NCI-H526 treated with DMSO at 0.1 percent for 48 hours (cell line): ENCODE measurements at places on chromosomes 11 and 22.

DNA sequence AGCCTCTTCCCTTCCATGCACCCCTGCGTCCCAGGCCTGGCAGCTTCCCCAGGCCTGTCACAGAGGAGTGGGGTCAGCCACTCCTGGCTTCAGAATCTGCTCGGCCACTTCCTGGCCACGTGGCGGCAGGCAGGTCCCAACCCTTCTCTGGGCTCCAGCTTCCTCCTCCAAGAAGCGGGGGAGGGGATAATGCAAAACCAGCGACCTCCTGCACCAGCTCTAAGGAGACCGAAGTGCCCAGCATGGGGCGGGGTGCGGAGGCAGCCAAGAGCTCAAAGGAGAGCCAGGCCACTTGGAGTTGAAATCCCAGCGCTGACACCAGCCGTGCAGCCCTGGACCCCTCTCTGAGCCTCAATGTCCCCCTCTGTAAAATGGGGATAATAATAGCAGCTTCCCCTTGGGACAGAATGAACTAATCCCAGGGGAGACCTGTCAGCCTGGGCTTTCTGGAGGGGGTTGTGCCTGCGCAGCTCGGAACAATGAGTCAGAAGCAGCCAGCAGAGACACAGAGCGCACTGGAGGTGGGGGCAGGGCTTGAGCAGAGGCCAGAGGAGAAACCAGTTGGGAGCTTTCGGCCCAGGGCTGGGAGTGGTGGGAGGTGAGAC lies 22.8 kb upstream of the PICK1 start:
- no peak for DNase-seq

DNA sequence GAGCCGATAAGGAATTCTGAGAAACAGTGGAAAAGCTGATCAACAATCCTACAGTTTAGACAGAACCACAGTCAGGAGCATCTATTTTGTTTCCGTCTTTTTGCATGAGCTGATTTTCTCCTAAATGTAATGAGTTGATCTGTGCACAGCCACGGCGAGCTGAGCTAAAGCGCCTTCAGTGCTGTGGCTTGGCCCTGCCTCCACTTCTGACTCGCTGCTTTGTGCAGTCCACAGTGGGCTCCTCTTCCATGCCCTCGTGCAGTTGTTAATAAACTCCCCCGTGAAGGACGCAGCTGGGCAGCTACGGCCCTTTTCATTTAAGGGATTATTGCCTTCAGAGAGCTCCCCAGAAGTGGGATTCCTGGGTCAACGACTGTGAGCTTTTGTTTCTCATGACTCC lies 39.4 kb downstream of the SCUBE1 start:
- no peak for DNase-seq

GRCh38 chr11:119758291-119758690 lies 29.3 kb upstream of the NECTIN1 start:
- no peak for DNase-seq

DNA sequence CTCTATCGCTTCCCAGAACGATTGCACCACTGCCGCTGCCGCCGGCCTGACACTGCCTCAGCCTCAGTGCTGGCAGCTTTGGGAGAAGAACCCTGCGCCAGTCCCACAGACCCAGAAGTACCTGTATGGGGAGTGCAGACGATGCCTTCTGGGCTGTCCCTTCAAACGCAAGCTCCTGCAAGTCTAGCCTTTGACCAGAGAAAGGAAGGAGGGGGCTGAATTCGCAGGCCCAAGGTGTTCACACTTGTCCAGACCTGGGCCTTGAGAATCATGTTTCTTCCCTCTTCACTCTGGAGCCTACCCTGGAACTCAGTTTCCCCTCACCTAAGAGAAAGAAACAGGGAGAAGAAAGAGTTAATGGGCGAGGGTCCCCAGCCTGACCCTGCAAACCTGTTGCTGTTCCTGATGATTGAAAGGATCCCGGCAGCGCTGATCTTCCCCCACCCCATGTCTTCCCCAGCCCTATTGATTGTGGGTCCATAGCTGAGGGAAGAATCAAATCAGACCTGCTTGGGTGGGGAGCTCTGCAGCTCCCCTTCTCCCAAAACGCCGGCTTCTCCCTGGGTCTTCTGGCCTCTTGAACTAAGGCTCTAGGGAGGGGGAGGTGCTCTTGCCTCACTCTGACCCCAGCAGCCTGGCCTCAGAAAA lies 786 bp upstream of the MCAM start:
- no peak for DNase-seq

GRCh38 chr11:61593151-61593550 lies 12.3 kb upstream of the SYT7 start:
- no peak for DNase-seq

DNA sequence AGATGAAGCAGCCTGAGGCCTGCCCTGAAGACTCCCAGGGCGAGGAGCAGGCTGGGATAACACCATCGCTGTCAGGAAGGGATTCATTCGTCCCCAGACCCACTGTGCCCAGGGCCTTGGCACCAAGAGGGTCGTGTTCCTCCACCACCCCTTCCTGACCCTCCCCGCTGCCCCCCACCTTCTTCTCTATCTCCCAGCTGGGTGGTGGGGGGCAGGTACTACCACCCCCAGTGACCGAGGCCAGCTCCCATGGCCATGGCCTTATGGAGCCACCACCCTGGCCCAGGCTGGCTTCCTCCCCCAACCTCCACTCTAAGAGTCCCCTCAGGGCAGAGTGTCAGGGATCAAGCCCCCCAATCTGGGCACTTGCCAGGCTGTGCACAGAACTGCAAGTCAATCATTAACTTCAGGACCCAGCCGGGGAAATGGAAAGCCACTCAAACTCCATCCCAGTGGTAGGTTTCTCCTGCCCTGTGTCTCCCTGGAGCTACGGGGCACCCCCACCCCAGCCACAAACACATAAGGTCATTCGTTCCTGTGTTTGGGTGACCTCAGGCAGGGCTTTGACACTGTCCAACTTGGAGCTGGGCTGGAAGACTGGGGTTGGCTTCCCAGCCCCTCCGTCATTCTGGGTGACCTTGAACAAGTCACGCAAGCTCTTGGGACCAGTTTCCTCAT lies 33.3 kb upstream of the WNT11 start:
- DNase-seq, result no peak

DNA sequence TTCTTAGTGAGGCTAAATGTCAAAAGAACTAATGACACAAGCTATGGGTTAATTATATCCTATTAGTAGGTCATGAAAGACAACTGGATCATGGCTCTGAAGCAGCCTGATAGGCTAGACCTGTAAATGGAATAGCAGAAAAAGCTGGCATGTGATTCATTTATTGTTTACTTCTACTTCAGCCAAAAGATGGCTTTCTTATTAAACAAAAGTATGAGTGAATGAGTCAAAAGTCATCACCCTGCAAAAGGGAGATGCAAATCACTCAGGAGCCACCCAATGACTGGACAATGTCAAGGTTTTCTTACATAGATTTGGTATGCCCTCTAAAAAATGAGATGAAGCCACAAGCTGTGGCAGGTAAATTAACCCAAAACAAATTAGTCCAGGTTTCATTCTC lies 138.0 kb downstream of the TRPC6 start:
- no peak for DNase-seq

- DNase-seq, result no peak
Observed at GRCh38 chr22:37659066-37659896, 758 bp downstream of the PDXP start.

DNA sequence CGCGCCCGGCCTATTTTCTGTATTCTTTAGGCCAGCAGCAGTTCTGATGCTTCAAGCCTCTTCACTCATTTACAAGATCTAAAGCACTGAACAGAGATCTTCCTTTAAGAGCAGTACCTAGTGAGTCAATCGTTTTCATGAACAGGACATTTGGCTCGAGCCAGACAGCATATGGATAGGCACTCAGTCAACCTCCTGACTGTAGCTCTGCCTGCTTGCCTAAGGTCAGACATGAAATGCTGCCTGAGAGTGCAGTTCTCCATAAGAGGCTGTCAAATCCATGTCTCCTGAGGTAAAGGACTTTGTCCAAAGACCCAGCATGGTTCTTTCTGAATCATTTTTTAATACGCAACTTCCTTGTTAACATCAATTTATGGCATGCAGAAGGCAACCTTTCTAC lies 941.2 kb downstream of the DLG2 start:
- no peak for DNase-seq

- no peak for DNase-seq
Observed at GRCh38 chr11:121418625-121419114, 33.4 kb upstream of the SORL1 start.

DNA sequence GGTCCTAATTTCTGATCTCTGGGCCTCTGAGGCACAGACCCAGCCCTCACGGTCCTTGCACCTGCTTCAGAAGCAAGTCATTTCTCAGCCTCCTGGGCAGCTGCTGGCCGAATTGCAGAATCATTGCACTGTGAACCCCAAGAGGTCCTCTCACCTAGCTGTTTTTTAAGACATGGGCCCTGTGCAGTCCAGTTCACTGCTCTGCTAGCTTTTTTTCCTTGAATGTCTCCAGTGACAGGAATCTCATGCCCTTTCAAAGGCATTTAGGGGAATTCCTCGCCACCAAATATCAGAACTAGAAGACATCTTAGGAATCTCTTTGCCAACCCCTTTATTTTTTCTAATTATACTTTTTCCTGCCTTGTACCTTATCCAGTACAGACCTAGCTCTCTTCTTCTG lies 35.6 kb upstream of the TP53I11 start:
- DNase-seq, result no peak

GRCh38 chr11:112971195-112971594 lies 10.0 kb downstream of the NCAM1 start:
- DNase-seq, result no peak
